ENCODE measurements at places on chromosomes 5 and 9.

- peaks cover 61% of the 10 kb centered on the region for H3K4me1 ChIP-seq
- H3K4me3 ChIP-seq, result no peak overlapping the region
- H3K27ac ChIP-seq, result peak overlapping the region; percentile 71
- H3K36me3 ChIP-seq, result no peaks in the 10 kb centered on the region
Observed at GRCh38 chr9:81031422-81032029, 657.8 kb downstream of the TLE1 start.

GRCh38 chr5:72612810-72613209 lies 105.6 kb upstream of the ZNF366 start:
- H3K27ac ChIP-seq, result no peak overlapping the region
- H3K36me3 ChIP-seq, result no peaks in the 10 kb centered on the region
- no peak for DNase-seq
- H3K27me3 ChIP-seq, result no peaks in the 10 kb centered on the region
- H3K4me1 ChIP-seq, result peaks cover 16% of the 10 kb centered on the region
- H3K4me3 ChIP-seq, result no peak overlapping the region

GRCh38 chr5:141521244-141521781 lies 32.4 kb downstream of the PCDHGC5 start:
- peaks cover 61% of the 10 kb centered on the region for H3K36me3 ChIP-seq
- DNase-seq, result peak; percentile 99
- H3K27ac ChIP-seq, result peak overlapping the region; percentile 36
- H3K4me1 ChIP-seq, result peaks cover 60% of the 10 kb centered on the region

GRCh38 chr5:107377277-107377609 lies 293.5 kb downstream of the EFNA5 start:
- peaks cover 57% of the 10 kb centered on the region for H3K4me1 ChIP-seq
- no peak for DNase-seq
- H3K27ac ChIP-seq, result peak overlapping the region; percentile 89
- H3K27me3 ChIP-seq, result no peaks in the 10 kb centered on the region
- H3K36me3 ChIP-seq, result no peaks in the 10 kb centered on the region

- no peaks in the 10 kb centered on the region for H3K36me3 ChIP-seq
- DNase-seq, result no peak
- H3K4me3 ChIP-seq, result no peak overlapping the region
- no peaks in the 10 kb centered on the region for H3K27me3 ChIP-seq
Observed at GRCh38 chr9:127320115-127320378, 55.5 kb downstream of the GARNL3 start.

DNA sequence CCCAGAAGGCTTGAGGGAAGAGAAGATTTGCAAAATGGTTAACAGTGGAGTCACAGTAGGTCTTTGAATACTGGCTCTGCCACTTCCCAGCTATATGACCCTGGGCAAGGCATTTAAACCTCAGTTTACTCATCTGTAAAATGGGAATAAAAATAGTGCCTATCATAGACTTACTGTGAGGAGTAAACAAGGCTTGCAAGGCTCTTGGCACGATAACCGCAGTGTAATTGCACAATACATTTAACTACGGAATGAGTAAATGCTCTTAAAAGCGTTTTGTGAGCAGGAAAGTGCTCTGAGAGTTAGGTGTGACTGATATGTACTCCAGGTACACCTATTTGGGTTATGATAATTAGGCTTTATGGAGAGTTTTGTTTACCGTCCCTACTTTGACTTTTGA lies 8.4 kb downstream of the SLC36A3 start:
- no peak overlapping the region for H3K4me3 ChIP-seq
- H3K27me3 ChIP-seq, result no peaks in the 10 kb centered on the region
- no peaks in the 10 kb centered on the region for H3K36me3 ChIP-seq
- DNase-seq, result peak; percentile 12
- no peak overlapping the region for H3K27ac ChIP-seq

- H3K4me3 ChIP-seq, result no peak overlapping the region
- no peaks in the 10 kb centered on the region for H3K27me3 ChIP-seq
- no peaks in the 10 kb centered on the region for H3K36me3 ChIP-seq
- no peak overlapping the region for H3K27ac ChIP-seq
- DNase-seq, result no peak
- peaks cover 12% of the 10 kb centered on the region for H3K4me1 ChIP-seq
Observed at GRCh38 chr9:86557918-86558317, 203.7 kb upstream of the TUT7 start.

DNA sequence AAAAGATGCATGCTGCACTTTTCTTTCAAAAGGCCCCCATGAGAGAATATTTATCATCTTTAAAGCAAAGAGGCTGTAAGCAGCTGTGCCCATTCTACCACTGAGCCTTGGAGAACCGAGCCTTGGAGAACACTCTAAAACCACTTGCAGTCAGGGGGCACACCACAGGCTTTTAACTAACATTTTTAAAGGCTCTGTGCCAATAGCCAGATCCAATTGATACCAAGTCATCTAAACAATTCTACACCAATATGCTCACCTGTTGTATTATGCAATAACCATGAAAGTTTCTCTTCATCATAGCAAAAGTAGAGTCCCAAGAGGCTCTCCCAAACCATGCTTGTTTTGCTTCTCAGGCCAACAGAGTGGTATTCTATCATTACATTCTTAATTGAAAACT lies 1090.5 kb upstream of the SEMA6A start:
- no peaks in the 10 kb centered on the region for H3K27me3 ChIP-seq
- no peaks in the 10 kb centered on the region for H3K4me1 ChIP-seq
- H3K4me3 ChIP-seq, result no peak overlapping the region
- DNase-seq, result no peak
- no peaks in the 10 kb centered on the region for H3K36me3 ChIP-seq

DNA sequence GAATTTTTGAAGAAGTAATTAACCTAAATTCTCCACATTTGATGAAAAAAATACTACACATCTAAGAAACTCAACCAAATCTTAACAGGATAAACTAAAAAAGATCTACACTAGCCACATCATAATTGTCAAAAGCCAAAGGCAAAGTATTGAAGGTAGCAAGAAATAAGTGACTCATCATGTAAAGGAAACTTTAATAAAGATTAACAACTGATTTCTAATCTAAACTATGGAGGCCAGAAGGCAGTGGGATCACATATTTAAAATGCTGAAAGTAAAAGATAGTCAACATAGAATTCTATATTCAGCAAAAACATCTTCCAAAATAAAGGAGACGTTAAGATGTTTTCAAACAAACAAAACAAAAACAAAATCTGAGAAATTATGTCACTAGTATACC lies 2002.9 kb downstream of the MAT2B start:
- no peak overlapping the region for H3K4me3 ChIP-seq
- no peak for DNase-seq
- H3K4me1 ChIP-seq, result no peaks in the 10 kb centered on the region

DNA sequence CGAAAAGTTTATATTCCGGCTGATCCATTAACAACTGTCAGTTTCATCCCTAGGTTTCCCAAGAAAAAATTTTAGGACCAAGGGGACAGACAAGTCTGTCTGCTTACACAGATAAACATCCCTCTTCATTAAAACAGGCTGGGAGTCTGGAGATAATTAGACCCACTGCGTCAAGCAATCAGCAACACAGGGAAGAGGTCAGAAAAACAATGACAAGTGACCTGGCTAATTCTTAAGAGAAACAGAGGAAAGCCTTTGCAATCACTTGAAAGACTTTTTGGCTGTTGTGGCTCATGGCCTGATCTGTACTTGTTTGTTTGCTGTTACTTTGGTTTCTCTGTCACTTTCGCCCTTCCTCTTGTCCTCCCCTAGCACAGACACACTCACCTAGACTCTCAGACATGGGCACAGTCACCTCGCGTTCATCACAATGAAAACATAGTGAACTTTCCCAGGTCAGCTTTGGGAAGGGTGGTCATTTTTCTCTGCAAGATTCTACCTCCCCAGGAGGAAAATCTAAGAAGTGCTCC lies 2.9 kb upstream of the CCDC192 start:
- no peak overlapping the region for H3K27ac ChIP-seq
- peaks cover 33% of the 10 kb centered on the region for H3K4me1 ChIP-seq
- no peak for DNase-seq
- no peaks in the 10 kb centered on the region for H3K36me3 ChIP-seq
- H3K27me3 ChIP-seq, result no peaks in the 10 kb centered on the region

DNA sequence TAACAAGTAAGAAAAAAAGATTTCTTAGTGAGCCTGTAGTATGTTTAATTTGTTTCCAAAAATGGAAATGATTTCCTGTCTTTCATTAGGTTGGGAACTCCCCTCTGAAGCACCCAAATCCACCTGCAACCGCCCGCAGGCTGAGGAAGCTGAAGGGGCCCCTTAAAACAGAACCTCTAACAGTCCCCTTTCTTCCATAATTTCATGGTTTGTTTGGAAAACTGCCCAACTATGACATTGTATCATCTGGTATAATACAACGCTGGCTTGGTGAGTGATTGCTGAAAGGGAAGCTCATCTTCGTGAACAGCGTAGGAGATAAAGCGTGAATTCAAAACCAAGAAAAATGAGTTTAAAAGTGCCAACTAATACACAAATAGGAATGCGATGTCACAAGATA lies 215.5 kb downstream of the FSTL4 start:
- H3K4me1 ChIP-seq, result no peaks in the 10 kb centered on the region
- H3K4me3 ChIP-seq, result no peak overlapping the region
- H3K27ac ChIP-seq, result no peak overlapping the region
- H3K27me3 ChIP-seq, result peaks cover 14% of the 10 kb centered on the region

DNA sequence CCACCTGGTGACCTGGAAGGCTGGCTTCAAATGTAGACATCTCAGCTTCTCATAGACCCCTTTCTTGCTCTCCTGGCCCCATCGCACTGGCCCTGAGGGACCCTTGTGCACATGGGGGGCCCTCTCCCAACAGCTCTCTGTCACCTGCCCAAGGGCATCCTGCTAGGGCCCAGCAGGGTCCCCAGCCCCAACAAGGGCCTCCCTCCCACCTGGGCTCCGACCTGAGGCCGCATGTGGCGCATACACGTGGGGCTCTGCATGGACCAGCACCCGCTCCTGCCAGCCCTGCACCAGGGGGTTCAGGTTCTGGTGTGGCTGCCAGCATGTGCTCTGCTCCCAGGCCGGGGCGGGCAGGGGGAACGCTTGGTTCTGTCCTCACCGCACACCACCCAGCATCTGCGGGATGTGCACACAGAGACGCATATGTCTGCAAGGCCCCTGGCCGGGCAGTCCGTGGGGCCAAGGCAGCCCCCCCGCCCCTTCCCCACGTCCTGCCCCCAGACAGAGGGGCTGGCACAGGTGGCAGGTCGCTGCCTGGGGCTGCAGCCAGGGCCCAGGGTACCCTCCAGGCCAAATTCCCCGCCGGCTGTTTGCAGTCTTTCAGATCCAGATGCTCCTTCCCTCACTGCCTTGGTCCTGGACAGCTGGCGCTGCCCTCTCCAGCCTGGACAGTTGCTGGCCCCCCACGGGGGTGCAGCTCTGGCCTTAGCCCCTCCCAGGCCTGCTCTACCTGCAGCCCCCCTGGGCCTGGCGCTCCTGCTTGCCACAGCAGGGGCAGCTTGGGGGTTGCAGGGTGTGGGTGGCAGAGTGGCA lies 17.9 kb upstream of the NRARP start:
- peaks cover 7% of the 10 kb centered on the region for H3K4me1 ChIP-seq
- no peak overlapping the region for H3K27ac ChIP-seq
- H3K27me3 ChIP-seq, result no peaks in the 10 kb centered on the region
- no peak for DNase-seq
- H3K36me3 ChIP-seq, result no peaks in the 10 kb centered on the region
- H3K4me3 ChIP-seq, result no peak overlapping the region

- H3K4me3 ChIP-seq, result no peak overlapping the region
- no peaks in the 10 kb centered on the region for H3K36me3 ChIP-seq
- peaks cover 15% of the 10 kb centered on the region for H3K4me1 ChIP-seq
- H3K27ac ChIP-seq, result no peak overlapping the region
Observed at GRCh38 chr5:139062910-139063663, 135.1 kb downstream of the SIL1 start.

DNA sequence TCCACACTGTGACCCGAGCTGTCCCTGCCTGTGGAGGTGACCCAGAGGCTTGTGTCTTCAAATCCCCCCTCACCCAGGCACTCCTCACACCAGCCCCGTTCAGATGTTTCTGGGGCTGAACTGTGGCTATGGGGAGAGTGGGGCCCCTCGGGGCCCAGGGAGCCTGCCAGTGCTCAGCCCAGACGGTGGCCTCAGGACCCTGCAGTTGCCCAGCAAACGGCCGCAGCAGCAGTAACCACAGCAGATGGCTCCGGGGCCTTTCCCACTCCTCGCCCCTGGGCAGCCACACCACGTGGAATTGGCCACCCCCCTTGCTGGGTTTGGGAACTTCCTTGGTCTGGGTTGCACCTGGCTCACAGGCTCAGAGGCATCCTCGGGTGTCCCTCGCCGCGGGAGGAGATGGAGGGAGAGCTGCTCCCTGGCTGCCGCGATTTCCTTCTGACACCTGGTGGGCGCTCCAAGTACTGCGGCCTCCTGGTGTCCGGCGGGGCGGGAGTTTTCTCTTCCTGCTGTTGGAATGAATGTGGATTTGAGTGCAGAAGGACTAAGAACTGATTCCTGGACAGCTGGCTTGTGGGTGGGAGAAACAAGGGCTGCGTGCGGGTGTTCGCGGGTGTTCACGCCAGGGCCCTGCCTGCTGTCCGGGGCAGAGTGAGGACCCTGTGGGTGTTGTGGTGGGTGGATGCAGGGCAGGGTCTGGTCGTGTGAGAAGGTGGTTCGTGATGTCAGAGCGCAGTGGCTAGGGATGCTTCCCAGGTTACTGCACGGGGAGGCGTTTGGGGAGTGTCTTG lies 97.5 kb downstream of the COL5A1 start:
- no peak overlapping the region for H3K27ac ChIP-seq
- no peaks in the 10 kb centered on the region for H3K27me3 ChIP-seq
- H3K4me3 ChIP-seq, result no peak overlapping the region
- peaks cover 3% of the 10 kb centered on the region for H3K4me1 ChIP-seq
- peak; percentile 66 for DNase-seq

GRCh38 chr5:60797482-60798153 lies 46.5 kb downstream of the ELOVL7 start:
- DNase-seq, result no peak
- no peaks in the 10 kb centered on the region for H3K36me3 ChIP-seq
- peaks cover 2% of the 10 kb centered on the region for H3K27me3 ChIP-seq

- H3K4me3 ChIP-seq, result no peak overlapping the region
- DNase-seq, result no peak
- no peaks in the 10 kb centered on the region for H3K27me3 ChIP-seq
- peaks cover 15% of the 10 kb centered on the region for H3K4me1 ChIP-seq
Observed at GRCh38 chr5:133985540-133986180, 17.2 kb upstream of the C5orf15 start.

GRCh38 chr9:106961623-106962022 lies 98.7 kb downstream of the ZNF462 start:
- H3K4me1 ChIP-seq, result no peaks in the 10 kb centered on the region
- no peak overlapping the region for H3K27ac ChIP-seq
- no peak overlapping the region for H3K4me3 ChIP-seq
- no peak for DNase-seq
- H3K36me3 ChIP-seq, result peaks cover 58% of the 10 kb centered on the region
- H3K27me3 ChIP-seq, result no peaks in the 10 kb centered on the region
